NCI-H2081 treated with DMSO at 0.1 percent for 48 hours (cell line): ENCODE measurements at places on chromosomes 12 and 14.

- DNase-seq, result no peak
Measured at GRCh38 chr14:24426150-24426911, 3.1 kb downstream of the CBLN3 start.

GRCh38 chr14:85625925-85626585 lies 96.1 kb downstream of the FLRT2 start:
- DNase-seq, result no peak

- DNase-seq, result no peak
Measured at GRCh38 chr12:6928022-6928702, 403 bp downstream of the ATN1 start.

DNA sequence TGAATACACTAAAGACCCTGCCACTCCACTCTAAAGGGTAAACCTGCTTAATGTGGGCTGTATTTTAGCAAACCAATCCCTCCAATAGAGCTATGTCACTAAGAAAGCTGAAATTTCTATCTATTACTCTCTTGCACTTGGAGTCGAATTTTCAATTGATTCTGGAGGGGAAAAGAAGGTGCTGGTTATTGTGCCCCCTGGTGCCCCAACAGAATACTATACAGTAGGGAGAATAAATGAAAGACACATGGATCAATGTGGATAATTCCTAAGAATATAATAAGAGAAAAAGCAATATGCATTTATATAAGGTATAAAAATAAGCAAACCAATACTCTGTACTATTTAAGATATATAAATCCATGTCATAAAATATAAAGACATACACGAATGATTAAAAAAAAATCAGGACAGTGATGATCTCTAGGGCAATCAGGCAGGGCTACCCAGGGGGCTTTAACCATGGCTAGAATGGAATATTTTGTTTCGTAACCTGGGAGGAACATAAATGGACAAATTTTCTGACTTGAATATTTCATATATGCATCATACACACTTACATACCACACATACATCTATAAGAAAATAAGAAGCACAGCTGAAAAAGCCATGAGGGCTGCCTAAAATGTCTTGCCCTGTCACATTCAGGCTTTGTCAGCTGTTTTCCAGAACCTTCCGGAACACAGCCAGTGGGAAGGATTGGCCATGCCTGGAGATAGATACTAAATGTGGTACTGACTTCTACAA lies 54.4 kb downstream of the EFCAB11 start:
- DNase-seq, result no peak

DNA sequence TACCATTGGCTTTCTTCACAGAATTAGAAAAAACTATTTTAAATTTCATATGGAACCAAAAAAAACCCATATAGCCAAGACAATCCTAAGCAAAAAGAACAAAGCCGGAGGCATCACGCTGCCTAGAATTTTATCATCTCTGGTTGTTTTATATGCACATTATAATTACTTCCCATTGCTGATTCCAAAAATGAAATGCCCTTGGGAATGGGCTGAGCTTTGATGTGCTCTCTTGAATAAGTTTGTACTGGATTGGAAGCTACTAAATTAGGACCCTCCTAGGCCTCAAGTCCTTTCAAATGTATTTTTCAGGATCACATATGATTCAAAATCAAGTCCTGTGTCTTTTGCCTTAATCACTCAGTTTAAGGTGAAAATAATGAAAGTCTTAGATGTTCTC lies 58.9 kb upstream of the DUSP6 start:
- DNase-seq, result no peak

GRCh38 chr14:86510491-86510890 lies 980.5 kb downstream of the FLRT2 start:
- no peak for DNase-seq

GRCh38 chr12:57872362-57872761 lies 25.8 kb upstream of the CTDSP2 start:
- no peak for DNase-seq

GRCh38 chr12:93447555-93448290 lies 6.0 kb upstream of the UBE2N start:
- DNase-seq, result no peak

GRCh38 chr12:111434680-111435338 lies 29.1 kb downstream of the SH2B3 start:
- DNase-seq, result no peak

GRCh38 chr12:124454735-124455134 lies 112.7 kb downstream of the NCOR2 start:
- DNase-seq, result no peak

DNA sequence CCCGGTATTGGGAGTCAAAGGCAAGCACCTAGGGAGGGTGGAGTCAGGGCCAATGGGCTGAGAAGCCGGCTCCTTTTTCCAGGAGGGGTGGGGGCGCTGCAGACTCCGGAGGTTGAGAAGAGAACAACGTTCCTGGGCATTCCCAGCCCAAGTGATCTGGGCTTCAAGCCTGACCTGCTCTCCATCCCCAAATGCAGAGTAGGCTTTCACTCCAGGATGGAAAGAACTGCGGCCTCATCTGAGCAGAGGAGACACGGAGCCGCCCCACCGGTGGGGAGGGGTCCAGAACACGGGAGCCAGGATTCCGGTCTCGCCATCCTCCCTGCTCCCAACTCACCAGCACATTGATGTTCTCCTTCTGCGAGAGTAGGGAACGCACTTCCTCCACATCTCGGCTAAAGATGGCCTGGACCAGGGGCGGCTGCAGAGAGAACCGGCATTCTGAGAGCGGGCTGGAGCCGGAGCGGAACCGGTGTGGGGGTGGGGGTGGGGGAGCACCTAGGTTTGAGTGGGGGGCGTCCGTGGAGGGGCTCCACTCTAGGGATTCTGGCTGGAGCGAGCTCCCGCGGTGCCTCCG lies 605 bp downstream of the ANKRD52 start:
- no peak for DNase-seq

GRCh38 chr12:107679336-107679735 lies 6.3 kb upstream of the PWP1 start:
- no peak for DNase-seq

DNA sequence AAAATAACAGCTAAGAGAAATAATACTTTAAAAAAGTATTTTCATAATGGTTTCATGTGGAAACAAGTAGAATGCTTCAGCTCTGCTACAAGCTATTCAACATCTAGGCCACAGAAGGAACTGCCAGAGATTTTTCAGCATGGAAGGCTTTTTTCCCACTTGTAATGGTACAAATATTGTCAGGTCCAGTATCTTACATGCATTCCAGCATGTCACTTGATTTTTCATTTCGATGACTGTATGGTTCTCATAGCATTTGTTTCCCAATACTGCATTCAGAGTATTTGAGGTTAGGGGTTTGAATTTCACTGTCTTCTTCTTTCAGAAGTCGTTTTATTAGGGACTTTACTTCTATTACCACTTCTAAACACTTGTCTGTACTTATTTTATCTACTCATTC lies 1701.5 kb upstream of the FLRT2 start:
- DNase-seq, result no peak

DNA sequence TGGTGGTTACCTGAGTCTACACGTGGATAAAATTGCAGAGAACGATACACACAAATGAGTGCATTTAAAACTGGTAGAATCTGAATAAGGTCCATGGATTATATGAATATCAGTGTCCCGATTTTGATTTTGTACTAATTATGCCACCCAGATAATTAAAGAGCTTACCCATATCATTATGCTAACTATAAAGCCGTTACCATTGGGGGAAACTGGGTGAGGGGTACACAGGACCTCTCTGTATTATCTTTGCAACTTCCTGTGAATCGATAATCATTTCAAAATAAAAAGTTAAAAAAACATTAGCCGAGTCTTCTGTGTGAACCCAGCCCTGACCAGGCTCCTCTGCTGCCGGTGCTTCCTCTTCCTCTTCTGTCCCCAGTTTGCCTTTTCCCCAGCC lies 107.1 kb downstream of the SMOC1 start:
- no peak for DNase-seq

DNA sequence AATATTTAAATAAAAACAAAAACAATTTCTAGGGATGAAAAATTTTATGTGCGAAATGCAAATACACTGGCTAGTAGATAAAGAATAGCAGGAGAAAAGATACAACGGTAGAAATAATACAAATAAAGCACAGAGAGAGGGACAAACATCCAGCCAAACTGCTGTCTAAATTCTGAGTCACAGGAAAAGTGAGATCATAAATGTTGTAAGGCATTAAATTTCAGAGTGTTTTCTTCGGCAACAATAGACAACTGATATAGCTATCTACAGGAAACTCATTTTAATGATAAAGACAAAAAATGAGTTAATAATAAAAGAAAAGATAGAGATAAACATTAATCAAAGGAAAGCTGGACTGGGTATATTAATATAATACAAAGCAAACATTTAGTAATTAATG lies 122.2 kb downstream of the NTS start:
- no peak for DNase-seq

DNA sequence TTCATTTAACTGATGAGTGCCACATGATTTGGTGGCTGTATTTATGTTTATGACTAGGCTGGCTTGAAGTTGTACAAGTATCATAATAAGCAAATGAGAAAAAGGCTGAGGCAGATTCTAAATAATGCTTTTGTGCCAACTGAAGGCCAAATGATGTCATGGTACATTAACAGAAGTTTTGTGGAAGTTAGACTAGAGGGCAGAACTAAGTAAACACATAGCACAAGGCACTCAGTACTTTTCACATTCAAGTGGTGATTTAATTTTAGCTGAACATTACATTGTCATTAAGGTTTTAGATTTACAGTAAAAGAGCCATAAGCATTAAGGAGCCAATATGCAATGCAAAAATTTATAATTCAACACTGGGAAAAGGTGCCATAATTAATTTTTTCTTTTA lies 21.1 kb downstream of the PPP1CC start:
- DNase-seq, result no peak

DNA sequence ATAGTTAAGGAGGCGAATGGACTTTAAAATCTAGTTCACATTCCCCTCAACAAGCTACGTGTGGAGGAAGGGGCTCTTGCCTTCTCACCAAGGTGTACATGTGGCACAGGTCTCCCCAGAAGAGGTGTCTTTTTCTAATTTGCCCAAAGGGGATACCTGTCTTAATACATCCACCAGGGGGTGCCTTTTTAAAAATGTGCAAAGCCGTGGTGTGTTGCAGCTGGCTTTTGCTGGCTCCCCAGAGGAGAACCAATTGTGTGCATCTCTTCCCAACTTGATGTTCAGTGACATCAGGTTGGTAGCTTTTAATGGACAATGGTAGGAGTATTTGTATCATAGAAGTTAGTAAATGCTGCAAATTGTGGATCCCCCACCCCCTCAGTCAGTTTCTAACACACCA lies 33.8 kb downstream of the CREBL2 start:
- no peak for DNase-seq

DNA sequence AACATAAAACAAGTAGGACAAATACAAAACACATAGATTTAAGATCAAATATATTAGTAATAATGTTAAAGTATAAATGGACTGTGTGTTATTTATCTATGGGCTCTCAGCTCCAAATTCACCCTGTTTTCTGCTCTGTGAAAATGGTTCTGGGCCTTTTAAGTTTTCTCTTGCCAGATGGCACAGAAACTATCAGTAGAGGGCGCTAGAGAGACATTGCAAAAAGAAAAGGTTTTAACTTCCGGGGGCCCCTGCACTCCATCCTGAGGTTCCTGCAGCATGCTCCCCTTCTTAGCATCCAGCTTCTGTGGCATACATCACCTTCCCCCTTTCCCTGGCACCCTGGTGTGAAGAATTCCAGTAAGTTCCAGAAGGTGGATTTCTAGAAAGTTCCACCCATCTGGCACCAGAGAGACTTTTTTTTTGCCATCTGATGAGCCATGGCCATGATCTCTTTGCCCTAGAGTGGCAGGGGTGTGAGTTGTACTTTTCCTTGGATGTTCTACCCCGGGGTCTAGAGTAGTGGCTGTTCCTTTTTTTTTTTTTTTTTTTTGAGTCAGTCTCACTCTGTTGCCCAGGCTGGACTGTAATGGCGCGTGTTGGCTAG lies 29.3 kb downstream of the ZCRB1 start:
- no peak for DNase-seq
